ENCODE measurements at places on chromosomes 11 and 22. TPM values are rescaled to one million over a fixed set of nuclear protein-coding genes. Genes with fewer than 3 reads are reported as not detected.

The CCDC87 gene
- total RNA-seq: 0.15 TPM

The APOBEC3G gene
- 7.2 TPM for total RNA-seq

The CNGA4 gene
- total RNA-seq: not detected

The MPZL3 gene
- total RNA-seq: 0.34 TPM

The RPS6KA4 gene
- total RNA-seq: 39.7 TPM

The ACR gene
- not detected for total RNA-seq

The HOATZ gene
- total RNA-seq: 0.50 TPM

The TTC28 gene
- 11.0 TPM for total RNA-seq

The OR52B4 gene
- not detected for total RNA-seq

The SAA4 gene
- not detected for total RNA-seq

Data from bronchus fibroblast of lung (primary cell).